ENCODE measurements at places on chromosomes 16 and 17.

- no peak for DNase-seq
Observed at GRCh38 chr16:10949424-10949970, 5.1 kb downstream of the CLEC16A start.

DNA sequence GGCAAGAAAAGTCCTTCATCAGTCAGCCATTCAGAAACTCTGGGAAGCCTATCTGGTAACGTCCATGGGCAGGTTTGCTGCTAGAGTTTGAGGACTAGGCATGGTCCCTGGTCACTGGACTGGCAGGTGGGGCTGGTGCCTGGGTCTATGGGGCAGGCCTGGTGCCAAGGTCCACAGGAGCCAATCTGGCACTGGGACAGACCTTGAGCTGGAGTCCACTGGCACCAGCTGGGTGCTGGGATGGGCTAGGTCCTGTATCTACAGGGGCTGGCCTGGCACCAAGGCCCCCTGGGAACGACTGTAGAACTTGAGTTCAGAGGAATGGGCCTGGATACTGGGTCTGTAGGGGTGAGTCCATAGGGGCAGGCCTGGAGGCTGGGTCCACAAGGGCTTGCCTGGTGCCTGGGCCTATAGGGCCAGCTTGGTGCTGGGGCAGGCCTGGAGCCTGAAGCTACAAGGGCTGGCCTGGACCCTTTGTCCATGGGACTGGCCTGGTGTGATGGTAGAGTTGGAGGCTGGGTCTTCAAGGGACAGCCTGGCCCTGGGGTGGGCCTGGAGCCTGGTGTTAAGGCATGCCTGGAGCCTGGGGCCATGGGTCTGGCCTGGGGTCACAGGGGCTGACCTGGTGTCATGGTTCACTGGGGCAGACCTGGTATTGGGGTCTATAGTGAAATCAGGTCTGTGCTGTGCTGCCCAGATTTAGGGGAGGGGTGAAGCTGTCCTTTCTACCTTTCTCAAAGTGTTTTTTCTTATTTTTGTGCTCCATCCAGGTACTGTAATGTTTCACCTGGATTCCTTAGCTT, 30.5 kb upstream of the NKD1 start:
- no peak for DNase-seq

GRCh38 chr17:70030371-70030770, 44.7 kb upstream of the KCNJ16 start:
- DNase-seq: no peak

DNA sequence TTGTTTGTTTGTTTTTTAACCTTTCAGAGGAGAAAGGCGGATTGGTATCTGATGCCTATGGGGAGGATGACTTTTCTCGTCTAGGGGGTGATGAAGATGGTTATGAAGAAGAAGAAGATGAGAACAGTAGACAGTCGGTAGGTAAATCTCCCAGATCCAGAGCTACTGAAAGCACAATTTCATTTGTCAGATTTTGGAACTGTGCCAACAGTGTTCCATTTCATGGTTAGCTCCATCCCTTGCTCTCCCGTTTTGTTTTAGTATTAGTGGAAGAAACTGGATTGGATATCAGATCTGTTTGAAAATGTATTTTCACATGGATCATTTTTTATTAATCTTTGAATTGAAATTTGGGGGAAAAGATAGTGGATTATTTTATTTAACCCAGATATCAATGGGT, 1.4 kb downstream of the SAP30BP start:
- no peak for DNase-seq

GRCh38 chr16:57196286-57196685, 10.2 kb downstream of the RSPRY1 start:
- DNase-seq: no peak

- DNase-seq: no peak
Observed at GRCh38 chr17:65158041-65158440, 20.9 kb downstream of the RGS9 start.

- no peak for DNase-seq
Observed at GRCh38 chr16:68444056-68444657, 4.2 kb downstream of the SMPD3 start.

- DNase-seq: no peak
Observed at GRCh38 chr17:1150863-1151600, 28.7 kb downstream of the ABR start.

DNA sequence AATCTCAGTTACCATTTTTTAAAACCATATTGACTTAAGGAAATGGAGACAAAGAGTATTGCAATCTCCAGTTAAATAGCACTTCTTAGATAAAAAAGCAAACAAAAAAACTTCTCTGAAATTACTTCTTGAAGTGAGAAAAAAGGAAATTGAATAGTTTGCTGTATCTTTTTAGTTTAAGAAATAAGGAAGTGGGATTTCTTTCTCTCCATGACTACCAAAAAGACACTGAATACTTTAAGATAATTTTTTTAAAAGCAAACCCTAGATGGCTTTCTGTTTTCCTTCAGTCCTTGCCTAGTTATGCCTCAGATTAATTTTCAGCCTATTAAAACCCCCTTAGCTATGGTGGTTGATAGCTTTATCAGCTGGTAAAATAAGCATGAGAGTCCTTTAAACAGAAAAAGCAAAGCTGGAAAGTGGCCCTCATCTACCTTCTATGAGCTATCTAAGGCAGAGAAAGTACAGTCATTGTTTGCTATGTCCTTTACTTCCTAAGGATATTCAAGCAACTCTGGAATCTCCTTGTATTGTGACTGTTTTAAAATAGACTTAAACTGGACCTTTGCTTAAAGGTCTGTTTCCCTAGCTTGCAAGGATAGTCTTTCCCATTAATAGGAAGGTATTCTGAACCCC, 28.6 kb downstream of the TPPP3 start:
- no peak for DNase-seq

DNA sequence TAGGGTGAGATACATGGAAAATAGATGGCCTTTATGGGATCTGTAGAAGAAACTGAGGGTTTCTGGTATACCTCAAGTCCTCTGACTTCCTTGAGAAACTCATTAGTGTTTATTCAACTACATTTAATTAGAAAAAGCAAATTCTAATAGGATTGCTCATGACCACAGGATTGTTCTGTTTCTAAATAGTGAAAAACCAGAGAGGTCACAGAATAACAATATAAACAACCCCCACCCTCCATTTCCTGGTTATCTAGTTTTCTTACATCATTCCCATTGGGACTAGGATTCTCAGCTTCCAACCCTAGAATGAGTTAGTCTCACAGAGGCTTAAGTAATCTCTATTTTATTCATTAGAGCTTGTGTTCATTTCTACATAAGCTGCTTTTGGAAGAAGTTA, 30.0 kb downstream of the SF3B3 start:
- DNase-seq: no peak

GRCh38 chr17:36213695-36214094, 2.8 kb downstream of the CCL4L2 start:
- DNase-seq: no peak

- DNase-seq: no peak
Observed at GRCh38 chr16:65961476-65962143, 404.9 kb upstream of the CDH5 start.

DNA sequence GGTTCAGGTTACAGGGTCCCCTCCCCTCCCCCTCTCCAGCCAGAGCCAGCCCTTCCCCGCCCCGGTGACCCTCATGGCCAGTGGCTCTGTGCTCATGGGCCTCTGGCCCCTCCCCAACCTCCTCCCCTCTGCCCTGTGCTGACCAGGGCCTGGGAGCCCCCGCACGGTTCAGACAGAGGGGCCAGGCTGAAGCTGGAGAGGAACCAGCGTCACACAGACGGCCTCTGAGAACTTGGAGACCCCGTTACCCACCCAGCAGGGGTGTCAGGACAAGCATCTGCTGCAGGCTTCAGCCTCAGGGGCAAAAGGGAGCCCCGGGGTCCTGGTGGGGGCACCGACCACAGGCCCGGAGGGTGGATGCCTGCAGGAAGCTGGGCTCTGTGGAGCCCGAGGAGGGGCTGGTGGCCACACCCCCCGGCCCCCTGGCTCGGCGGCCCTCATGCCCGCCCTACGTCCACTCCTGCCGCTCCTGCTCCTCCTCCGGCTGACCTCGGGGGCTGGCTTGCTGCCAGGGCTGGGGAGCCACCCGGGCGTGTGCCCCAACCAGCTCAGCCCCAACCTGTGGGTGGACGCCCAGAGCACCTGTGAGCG, at the start of gene WFIKKN1:
WFIKKN1 (plus strand) TSS at position 171 of the 591 bp plus-strand sequence; CDS start at position 440, 269 bp downstream.
- no peak for DNase-seq

- no peak for DNase-seq
Observed at GRCh38 chr17:48543854-48544348, 1.0 kb downstream of the HOXB2 start.
